Activated CD4-positive, alpha-beta memory T cell treated with anti-CD3 and anti-CD28 coated beads, Interleukin-2, amount 10 ng/mL, durations not matched to agents 7 days and 5 days (primary cell): ENCODE measurements at places on chromosomes 5 and 9. TPM values are rescaled to one million over a fixed set of nuclear protein-coding genes. Genes with fewer than 3 reads are reported as not detected.
A peak's percentile ranks its signal among the peaks of the same experiment; 100 is the strongest.

GRCh38 chr5:55022450-55022849 lies 1.6 kb upstream of the GZMK start:
- H3K27me3 ChIP-seq: no peaks in the 10 kb centered on the region
- peaks cover 42% of the 10 kb centered on the region for H3K36me3 ChIP-seq
- no peak for DNase-seq
- no peak overlapping the region for H3K4me3 ChIP-seq
- H3K27ac ChIP-seq: peak overlapping the region; percentile 58

GRCh38 chr5:103035701-103036100 lies 84.2 kb downstream of the GIN1 start:
- H3K4me3 ChIP-seq: no peak overlapping the region
- peaks cover 2% of the 10 kb centered on the region for H3K4me1 ChIP-seq

GRCh38 chr5:178225174-178225573 lies 7.4 kb downstream of the PHYKPL start:
- no peak overlapping the region for H3K27ac ChIP-seq
- peaks cover 76% of the 10 kb centered on the region for H3K36me3 ChIP-seq
- H3K27me3 ChIP-seq: no peaks in the 10 kb centered on the region

DNA sequence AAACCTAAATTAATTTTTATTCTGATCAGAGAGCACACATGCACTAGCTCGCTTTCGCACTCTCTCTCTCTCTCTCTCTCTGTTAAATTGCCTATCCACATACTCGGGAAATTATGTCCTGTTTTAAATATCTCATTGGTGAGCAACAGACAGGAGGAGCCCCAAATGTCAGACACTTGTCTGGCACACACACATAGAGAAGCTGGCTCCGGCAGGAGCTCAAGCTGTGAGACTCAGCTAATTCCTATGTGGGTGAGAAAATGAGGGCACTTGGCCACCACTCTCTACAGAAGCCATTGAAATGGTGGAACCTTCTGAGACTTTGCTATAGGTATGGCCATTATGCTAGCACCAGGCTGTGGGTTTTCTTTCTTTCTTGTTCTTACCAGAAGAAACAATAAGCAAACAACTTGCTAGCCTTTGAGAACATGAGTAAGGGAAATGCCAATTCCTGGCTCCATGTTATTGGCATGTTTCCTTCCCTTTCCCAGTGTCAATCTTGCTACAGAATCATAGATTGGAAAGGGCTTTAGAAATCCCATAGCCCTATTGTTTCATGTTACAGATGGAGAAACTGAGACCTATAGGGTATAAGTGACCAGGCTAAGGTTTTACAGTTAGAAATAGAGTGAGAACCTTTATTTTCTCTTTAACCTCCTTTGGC lies 9.0 kb downstream of the RFX3 start:
- no peak for DNase-seq
- no peak overlapping the region for H3K27ac ChIP-seq
- H3K4me3 ChIP-seq: no peak overlapping the region
- H3K27me3 ChIP-seq: no peaks in the 10 kb centered on the region
- peaks cover 7% of the 10 kb centered on the region for H3K36me3 ChIP-seq
- H3K4me1 ChIP-seq: peaks cover 6% of the 10 kb centered on the region

DNA sequence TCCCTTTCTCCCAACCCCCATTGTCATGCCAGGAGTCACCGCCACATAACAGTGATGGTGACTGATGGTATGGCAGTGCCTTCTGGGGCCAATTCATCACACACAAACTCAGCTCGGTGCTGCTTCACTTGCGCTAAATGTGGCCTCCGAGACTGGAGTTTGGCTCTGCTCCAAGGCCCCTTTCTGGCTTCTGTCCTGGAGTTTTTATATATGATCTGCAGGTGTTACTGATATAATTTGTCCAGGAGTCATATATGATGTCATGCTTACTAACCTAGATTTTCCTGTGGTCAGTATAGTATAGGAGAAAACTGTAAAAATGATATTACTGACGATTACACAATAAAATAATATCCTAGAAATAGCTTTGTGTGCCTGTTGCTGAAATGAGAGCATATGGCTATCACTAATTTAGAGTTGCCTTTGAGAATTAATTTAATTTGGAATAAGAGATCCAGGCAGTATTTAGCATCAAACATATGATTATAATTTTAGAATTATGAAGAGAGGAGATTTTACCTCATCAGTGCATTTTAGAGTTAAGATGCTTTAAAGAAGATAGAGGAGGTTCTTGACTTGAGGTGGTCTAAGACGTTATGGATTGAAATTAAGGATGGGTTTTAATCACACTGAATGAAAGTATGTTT lies 334.1 kb upstream of the CD180 start:
- DNase-seq: no peak
- no peak overlapping the region for H3K27ac ChIP-seq
- H3K4me3 ChIP-seq: no peak overlapping the region
- no peaks in the 10 kb centered on the region for H3K36me3 ChIP-seq

GRCh38 chr9:92522983-92523970 lies 12.5 kb downstream of the ECM2 start:
- DNase-seq: no peak
- H3K36me3 ChIP-seq: peaks cover 3% of the 10 kb centered on the region
- H3K27me3 ChIP-seq: no peaks in the 10 kb centered on the region
- H3K27ac ChIP-seq: no peak overlapping the region
- H3K4me1 ChIP-seq: no peaks in the 10 kb centered on the region

GRCh38 chr5:1415626-1416360 lies 29.4 kb downstream of the SLC6A3 start:
- no peaks in the 10 kb centered on the region for H3K36me3 ChIP-seq
- no peak for DNase-seq
- H3K4me3 ChIP-seq: no peak overlapping the region
- no peak overlapping the region for H3K27ac ChIP-seq

DNA sequence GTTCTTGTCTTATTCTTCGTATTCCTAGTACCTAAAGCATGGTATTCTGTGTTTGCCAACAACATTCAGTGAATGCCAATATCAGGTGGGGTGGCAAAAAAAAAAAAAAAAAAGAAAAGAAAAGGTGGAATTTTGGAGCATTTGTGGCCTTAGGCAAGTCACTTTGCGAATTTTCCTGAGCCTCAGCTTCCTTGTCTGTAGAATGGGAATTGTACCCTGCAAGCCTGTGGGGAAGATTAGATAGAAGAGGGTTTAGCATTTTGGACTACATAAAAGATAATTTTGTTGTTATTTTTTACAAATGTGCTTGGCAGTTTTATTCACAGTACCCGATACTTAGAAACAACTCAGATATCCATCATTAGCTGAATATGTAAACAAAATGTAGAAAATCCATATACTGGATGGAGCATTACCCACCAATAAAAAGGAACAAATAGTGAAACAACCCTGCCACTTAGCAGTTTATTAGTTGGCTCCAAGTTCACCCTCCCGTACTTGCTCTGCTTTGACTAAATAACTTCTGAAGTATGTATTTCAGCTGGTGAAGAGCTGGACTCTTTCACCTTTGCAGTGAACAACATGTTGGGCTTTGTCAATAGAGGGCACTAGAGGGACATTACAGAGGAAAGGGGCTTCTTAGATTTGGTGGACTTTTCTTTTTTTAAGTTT lies 13.6 kb downstream of the UBE2D2 start:
- peaks cover 69% of the 10 kb centered on the region for H3K4me1 ChIP-seq
- H3K27me3 ChIP-seq: no peaks in the 10 kb centered on the region
- no peak overlapping the region for H3K4me3 ChIP-seq
- peak overlapping the region; percentile 53 for H3K27ac ChIP-seq

DNA sequence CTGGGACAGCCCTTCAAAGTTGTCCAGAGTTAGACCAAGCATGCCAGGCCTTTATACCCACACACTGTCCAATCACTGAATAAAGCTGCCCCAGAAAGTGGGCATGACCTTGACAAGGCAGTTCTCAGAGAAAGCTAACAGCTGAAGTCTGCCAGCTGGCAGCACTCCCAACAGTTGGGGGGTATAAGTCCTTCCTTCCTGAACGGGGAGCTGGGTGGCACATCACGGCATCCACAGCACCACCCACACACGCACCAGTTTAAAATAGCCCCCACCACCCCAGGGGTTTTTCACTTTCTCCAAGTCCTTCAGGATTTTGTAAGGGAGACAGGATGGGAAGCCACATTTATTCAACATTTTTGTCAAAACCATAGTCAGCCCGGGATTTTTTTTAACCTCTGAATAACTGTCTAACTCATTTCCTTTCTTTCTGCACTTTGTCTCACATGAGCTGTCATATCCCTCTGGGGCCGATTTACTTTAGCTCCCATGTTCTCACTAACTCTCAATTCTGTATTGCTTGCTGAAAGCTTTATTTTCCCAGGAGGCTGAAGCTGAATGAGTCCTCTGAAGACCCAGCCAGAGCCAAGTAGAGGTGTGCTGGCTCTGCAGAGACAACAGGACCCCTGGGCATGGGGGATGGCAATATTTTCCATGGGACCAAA lies 15.4 kb downstream of the FAM81B start:
- no peak overlapping the region for H3K27ac ChIP-seq
- no peaks in the 10 kb centered on the region for H3K36me3 ChIP-seq

DNA sequence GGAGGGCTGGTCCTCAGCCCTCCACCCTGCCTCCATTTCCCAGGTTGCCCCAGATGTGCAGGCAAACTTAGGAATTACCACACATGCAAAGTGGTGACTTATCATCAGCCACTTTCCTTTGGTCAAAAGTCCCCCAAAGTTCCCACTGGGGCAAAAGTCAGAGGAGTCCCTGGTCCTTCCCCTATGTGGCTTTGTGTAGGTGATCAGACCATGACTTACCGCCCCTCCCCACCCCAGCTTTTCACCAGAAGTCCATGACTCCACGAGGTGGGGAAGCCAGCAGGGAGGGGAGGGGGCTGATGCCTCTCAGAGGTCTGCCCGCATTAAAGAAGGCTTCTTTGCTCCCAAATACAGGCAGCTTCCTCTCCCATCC lies 5.8 kb downstream of the TRAF1 start:
- H3K27me3 ChIP-seq: no peaks in the 10 kb centered on the region
- H3K4me3 ChIP-seq: peak overlapping the region; percentile 93
- H3K4me1 ChIP-seq: peaks cover 88% of the 10 kb centered on the region
- H3K27ac ChIP-seq: peak overlapping the region; percentile 100
- DNase-seq: no peak

DNA sequence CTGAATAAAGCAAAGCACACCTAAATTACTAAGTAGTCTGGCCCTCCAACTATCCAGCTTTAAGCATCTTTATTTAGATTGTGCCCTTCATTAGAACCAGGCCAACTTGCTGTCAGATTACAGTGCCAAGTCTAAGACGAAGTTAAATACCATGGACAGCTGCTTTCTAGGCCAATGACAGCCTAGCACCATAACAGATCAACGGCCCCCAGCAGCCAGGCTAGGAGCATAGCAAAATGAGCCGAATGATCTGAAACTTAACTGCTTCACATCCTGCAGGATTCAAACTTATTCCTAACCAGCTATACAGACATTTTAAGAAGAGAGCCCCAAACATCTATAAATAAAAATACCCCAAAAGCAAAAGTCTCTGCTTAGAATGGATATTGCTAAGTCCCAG lies 6.8 kb downstream of the SLC24A2 start:
- H3K36me3 ChIP-seq: no peaks in the 10 kb centered on the region
- H3K4me3 ChIP-seq: no peak overlapping the region
- H3K4me1 ChIP-seq: no peaks in the 10 kb centered on the region
- no peak overlapping the region for H3K27ac ChIP-seq
- DNase-seq: no peak

DNA sequence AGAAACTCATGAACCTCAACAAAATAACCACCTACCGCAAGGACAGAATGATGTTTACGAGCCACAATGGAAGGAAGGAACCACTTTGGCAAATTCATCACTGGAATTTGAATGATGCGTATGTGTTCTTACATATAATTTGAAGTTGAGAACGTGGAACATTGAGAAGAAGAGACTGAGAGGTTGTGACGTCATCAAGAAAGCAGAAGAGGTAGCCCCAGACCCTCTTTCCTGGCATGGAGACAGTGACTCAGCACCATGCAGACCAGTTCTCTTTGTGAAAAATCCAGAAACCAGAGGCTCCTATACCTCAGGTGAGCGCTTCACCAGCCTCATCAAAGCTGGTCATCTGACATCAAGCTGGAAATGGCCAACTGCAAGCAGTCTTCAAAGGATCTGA lies 124.5 kb downstream of the PDZD2 start:
- H3K36me3 ChIP-seq: no peaks in the 10 kb centered on the region
- no peaks in the 10 kb centered on the region for H3K4me1 ChIP-seq
- H3K27me3 ChIP-seq: no peaks in the 10 kb centered on the region
- DNase-seq: no peak

DNA sequence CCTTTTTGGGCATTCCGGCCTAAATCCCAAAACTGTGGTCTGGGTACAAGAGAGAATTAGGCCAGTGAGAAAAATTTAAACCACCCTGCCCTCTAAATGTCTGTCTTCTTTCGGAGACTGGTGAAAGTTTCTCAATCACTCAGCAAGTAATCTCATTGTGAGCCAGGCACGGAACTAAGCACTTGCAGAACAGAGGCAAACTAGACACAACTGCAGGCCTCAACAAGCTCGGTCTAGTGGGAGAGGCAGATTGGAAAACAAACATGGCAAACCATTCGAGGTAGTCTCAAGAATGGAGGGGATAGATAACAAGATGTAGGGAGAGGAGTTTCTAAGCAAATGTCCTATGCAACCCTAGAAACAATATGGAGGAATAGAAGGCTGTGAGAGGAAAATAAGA lies 8.9 kb upstream of the C5orf58 start:
- no peak overlapping the region for H3K27ac ChIP-seq
- H3K4me1 ChIP-seq: peaks cover 3% of the 10 kb centered on the region
- no peak overlapping the region for H3K4me3 ChIP-seq
- DNase-seq: no peak
- H3K36me3 ChIP-seq: no peaks in the 10 kb centered on the region

GRCh38 chr9:76701441-76702039 lies 62.7 kb upstream of the PCA3 start:
- no peak overlapping the region for H3K4me3 ChIP-seq
- H3K27me3 ChIP-seq: peaks cover 38% of the 10 kb centered on the region
- H3K27ac ChIP-seq: no peak overlapping the region
- H3K4me1 ChIP-seq: peaks cover 6% of the 10 kb centered on the region
- DNase-seq: no peak

RIGI gene
- total RNA-seq: 32.4 TPM

MYOT gene
- not detected for total RNA-seq

HAPLN1 gene
- total RNA-seq: not detected

PCDHA1 gene
- total RNA-seq: not detected

SPATA31A3 gene
- not detected for total RNA-seq

CCDC152 gene
- total RNA-seq: 2.5 TPM

SCGB3A2 gene
- total RNA-seq: not detected

SEC61B gene
- 148 TPM for total RNA-seq

ZNF658 gene
- total RNA-seq: 3.2 TPM

PDLIM4 gene
- total RNA-seq: not detected
